ENCODE measurements at places on chromosomes 2 and 18.

DNA sequence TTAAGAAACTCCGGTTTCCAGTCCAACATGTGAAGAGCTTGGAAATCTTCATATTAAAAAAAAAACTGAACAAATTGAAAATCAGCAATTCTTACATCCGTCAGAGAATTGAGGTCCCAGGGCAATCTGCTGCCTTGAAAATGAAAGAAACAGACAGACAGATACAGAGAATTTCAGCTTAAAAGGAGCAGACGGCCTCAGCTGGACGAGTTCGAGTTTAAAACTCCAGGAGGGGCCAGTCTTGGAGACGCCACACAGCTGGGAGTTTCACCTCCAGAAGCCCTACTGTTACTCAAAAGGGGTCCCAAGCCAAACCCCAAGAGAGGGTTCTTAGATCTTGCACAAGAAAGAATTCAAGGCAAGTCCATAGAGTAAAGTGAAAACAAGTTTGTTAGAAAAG lies 226.5 kb upstream of the ARL4C start:
- DNase-seq = no peak

GRCh38 chr2:230665263-230665691 lies 47.4 kb upstream of the CAB39 start:
- no peak for DNase-seq

- no peak for DNase-seq
Observed at GRCh38 chr2:165440367-165440766, 29.1 kb upstream of the CSRNP3 start.

- no peak for DNase-seq
Observed at GRCh38 chr2:152354909-152355308, 19.9 kb downstream of the FMNL2 start.

DNA sequence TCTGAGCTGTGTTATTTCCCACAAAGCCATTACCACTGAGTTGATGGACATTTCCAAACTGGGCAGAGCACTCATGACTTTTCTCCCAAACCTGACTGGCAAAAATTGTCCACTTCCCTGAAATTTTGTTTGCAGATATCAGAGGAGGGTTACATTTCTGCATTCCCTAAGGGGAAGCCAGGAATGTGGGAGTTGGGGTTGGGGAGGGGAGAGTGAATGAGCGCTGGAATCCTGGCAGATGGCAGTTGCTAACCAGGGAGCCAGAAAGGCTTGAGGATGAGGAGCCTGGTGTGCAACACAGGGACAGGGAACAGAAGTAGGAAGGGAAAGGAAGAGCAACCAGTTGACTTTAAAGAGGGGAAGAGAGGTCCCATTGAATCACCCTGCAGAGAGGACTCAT lies 14.0 kb upstream of the CCNYL1 start:
- no peak for DNase-seq

- no peak for DNase-seq
Observed at GRCh38 chr18:74213429-74213828, 65.1 kb downstream of the TIMM21 start.

DNA sequence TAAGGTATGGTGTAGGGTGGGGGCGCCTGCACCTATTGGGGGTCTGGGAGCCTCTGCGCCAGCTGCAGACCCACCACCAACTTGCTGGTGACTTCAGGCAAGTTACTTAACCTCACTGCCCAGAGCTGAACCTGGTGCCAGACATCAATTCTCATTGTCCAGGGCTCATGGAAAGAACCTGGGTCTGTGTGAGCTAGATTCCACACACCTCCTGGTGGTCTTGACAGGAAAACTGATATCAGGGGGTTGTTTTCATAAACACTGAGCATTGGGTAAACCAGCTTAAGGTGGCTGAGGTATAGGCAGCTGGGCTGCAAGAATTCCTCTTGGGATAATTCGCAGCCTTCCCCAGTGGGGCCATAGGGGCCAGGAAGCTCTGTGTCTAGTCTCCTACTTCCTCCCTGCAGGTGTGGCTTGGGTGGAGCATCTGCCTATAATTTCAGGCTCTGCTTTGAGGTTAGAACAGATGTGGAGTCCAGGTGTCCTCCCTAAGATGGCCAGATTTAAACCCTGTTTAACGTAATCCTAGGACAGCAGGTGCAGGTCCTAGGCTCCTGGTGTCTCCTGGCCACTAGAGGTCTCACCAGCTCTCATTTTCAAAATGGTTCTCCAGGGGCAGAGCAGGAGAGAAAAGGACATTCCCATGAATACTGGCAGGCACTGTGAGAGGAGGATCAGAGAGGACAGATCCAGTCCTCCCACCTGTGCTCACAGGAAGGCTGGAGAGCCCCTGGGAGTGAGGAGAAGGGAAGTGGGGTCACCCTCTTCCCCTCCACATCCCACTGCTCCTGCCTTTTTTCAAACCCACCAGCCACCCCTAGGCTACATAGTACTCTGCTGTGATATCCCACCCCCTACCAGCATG lies 100.4 kb upstream of the SMAD2 start:
- no peak for DNase-seq
